ENCODE measurements at places on chromosomes 3 and 15.

- no peak for DNase-seq
These were observed 37.5 kb upstream of the IQSEC1 start for GRCh38 chr3:13110678-13111116.

GRCh38 chr3:144491333-144491732, 519.7 kb downstream of the DIPK2A start:
- no peak for DNase-seq

- DNase-seq = no peak
These were observed 133.1 kb downstream of the DIPK2A start for GRCh38 chr3:144104679-144105078.

GRCh38 chr15:85673326-85673725, 121.4 kb downstream of the KLHL25 start:
- DNase-seq = no peak

DNA sequence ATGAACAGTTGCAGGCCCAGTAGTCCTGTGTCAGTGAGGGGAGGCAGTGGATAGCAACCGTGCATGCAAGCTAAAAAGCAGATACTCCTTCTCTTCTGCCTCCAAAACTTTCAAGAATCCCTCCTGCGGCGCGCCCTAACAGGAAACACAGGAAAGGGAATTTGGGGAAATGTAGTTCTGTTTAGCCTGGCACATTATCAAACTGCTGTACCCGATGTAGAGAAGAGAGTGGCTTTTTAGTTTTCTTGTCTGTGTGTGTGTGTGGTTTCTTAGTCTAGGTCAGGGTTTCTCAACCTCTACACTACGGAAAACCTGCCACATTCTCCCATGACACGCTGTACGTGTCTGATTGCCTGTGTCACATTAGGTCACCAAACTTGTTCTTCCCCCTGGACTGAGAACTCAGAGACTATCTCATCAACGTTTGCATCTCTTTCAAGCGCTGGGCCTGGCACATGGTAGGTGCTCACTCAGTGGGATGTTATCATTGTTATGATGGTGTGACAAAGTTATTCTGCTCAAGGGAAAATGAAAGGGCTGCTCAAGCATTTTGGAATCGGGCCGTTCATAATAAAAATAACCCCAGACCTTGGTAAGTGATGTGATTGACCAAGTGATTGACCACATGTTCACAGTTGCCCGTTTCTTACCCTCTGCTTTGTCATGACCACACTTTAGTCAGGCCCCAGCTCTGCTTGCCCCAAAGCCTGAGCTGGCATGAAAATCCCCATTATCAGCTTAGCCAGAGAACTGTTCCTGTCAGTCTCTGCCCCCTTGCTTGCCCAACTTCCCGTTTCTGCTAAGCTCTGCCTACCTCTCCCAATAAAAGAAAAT, 33.2 kb downstream of the TM4SF4 start:
- DNase-seq = no peak

- no peak for DNase-seq
These were observed at the start of gene ARNT2 for GRCh38 chr15:80404057-80404760. Gene ARNT2 (plus strand): TSS chr15:80404382. CDS start chr15:80404516, 134 bp downstream.

- DNase-seq = no peak
These were observed 213.3 kb downstream of the GRM7 start for GRCh38 chr3:7074217-7074616.

- DNase-seq = no peak
These were observed 30.1 kb upstream of the TFRC start for GRCh38 chr3:196111939-196112386.

DNA sequence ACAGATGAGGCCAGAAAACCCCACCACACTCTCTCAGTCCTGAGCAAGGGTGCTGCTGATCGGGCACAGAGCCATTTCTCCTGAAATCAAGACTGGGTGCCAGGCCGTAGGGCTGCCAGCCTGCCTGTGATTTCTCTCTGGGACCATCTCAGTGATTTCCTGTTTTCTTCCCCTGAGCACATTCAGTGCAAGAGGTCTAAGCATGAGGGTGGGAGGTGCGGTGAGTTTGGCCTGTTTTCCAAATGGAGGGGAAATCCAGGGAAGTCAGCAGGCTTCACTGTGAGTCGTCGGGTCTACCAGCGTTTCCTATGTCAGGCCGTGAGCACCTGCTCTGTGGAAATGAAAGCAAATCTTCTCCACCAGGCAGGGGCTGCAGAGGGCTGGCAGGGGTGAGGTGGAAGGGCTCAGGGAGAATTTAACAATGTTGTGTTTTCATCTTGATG, 82.3 kb downstream of the ST6GAL1 start:
- no peak for DNase-seq

Measured in NT2/D1 (cell line).